ENCODE measurements at places on chromosomes 1 and 21.

DNA sequence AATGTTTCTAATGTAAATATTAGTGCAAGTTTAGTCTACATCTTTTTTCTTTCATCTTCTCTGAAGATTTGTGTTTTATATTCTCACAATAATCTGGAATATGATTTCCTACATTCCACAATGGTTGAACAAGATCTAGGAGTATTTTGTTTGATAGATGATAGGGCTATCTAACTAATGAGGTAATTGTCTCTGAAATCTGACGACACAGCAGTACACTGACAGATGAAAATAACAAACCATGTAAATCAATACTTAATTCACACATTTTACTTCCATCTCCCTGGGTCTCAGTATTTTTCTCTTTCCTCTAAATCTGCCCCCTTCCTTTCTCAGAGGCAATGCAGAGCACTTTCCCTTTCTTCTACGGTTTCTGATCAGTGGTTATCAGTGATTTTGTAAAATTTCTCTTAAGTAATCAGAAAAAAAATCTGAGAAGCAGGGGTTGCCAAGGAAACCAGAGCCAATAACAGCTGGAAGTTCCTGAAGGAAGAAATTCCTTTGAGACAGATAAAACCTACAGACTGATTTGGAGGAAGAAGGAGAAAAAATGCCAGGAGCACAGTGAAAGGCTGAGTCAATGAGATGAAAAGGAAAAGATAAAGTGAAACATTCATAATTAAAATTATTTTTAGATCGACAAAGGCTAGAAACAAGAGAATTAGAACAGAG, 7.3 kb upstream of the ANKRD13C start:
- DNase-seq = no peak

GRCh38 chr1:24386931-24387330, 26.7 kb downstream of the STPG1 start:
- no peak for DNase-seq

DNA sequence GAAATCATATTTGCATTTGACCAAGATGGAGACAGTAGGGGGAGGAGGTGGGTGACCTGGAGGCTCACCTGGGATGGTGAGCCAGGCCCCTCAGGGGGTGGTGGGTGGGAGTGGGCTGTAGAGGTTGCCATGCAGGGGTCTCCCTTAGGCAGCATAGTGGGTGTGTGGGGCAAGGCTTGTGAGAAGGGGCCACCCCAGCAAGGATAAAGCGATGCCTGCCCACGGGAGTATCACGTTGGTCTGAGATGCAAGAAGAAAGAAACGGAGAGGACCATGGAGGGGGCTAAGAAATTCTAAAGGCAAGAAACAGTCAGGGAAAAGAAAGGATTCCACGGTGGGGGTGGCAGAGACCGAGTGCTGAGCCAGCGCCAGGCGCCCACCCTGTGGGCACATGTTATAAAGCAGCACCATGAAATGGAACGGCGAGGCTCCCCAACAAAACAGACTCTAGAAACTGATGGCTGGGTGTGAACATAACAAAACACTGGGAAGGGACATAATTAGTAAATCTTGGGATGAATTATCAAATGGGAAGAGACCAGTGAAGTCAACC, 11.7 kb upstream of the C2CD2 start:
- no peak for DNase-seq

DNA sequence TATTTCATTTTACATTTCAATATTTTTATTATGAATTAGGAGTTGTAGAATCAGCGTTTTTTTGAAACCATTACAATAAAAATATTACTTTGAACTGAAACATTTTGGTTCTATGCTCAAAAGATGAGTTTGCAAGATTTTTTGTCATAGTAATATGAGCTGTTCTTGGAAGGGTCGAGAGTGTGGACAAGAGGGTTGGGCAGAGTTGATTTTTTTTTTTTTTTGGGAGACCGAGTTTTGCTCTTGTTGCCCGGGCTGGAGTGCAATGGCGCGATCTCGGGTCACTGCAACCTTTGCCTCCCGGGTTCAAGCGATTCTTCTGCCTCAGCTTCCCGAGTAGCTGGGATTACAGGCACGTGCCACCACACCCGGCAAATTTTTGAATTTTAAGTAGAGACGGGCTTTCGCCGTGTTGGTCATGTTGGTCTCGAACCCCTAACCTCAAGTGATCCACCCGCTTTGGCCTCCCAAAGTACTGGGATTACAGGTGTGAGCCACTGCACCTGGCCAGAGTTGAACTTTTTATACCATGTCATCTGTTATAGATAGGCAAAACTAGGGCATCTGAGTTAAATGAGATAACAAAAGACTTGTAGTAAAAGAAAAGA, 3.3 kb downstream of the CACYBP start:
- no peak for DNase-seq

- no peak for DNase-seq
These were observed 15.2 kb downstream of the ADSS2 start for GRCh38 chr1:244436336-244437085.

DNA sequence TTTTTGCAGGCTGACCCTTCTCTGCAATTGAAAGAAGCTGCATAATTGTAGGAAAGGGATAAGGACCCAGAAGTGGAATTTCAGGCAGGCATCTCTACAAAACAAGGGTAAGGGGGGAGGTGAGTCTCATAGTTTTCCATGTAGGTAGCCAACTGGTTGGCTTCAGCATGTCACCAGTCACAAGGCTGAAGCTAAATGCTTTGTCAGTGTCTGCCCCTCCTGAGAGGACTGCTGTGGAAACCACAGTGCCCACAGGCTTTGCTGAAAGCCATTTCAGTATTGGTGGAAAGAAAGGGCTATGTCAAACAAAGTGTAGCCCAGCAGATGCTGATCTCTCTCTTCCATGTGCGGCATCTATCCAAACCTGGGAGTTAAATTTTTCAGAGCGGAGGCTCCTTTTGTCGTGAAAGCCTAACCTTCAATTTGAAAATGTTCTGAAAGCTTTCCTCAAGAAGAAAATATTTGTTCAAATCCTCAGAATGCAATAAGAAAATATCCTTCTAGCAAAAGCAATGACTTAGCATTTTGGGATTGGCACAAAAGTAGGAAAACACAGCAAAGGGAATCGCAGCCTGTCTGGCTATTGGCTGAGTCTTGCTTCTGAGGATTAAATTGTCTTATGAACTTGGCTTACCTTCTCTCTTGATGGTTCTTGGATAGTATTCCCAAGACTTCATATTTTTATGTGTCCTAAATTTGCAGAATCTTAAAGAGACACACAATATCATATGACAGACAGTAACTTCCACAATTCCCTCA, 591.7 kb downstream of the PLPP3 start:
- DNase-seq = no peak

DNA sequence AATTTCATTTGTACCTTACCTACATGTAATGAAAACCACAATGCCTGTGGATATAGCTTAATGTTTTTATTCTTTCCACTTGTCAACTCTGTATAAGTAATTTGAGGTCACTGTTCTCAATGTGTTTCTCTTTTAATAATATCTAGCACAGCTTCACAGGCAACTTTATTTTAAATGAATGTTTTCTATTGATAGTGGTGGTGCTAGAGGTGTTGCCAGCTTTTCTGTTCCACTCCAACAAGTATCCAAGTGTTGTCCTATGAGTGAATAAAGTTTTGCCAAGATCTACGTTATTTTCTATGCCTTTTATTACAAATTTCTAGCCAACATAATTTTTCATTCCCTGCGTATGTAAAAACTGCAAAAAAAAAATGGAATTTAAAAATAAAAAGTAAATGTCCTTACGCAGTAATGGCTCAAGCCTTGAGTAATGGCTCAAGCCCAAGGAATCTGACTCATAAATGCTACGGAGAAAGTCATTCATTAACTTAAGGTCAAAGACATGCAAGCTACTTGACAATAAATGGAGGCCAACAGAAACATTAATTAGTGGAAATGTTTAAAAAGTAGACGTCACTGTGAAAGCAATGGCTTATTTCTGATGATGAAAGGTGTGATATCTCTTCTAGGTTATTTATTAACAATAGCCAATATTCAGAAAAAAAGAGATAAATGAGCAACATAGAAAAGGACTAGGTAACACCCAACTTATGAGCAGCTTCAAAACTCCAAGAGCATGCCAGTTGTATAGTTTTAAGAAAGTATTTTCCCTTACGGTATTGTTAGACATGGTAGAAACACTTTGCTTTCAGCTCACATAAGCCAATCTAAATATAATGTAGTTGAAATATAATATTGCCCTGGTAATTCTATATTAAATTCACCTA, 71.4 kb downstream of the SLC44A5 start:
- DNase-seq = no peak

- DNase-seq = no peak
These were observed 83.3 kb upstream of the TNR start for GRCh38 chr1:175826705-175827104.

- DNase-seq = no peak
These were observed 2.8 kb downstream of the GCSAML start for GRCh38 chr1:247551721-247552120.

DNA sequence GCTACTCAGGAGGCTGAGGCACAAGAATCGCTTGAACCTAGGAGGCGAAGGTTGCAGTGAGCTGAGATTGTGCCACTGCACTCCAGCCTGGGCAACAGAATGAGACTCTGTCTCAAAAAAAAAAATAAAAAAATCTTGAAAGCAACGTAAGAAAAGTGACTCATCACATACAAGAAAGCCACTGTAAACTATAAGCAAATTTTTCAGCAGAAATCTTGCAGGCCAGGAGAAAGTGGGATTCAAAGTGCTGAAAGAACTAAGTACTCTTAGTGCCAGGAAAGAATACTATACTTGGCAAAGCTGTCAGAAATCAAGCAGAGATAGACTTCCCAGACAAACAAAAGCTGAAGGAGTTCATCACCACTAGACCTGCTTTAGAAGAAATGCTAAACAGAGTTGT, 4.4 kb upstream of the HMGN1 start:
- no peak for DNase-seq

GRCh38 chr1:54567961-54568360, 19.9 kb downstream of the ACOT11 start:
- no peak for DNase-seq

DNA sequence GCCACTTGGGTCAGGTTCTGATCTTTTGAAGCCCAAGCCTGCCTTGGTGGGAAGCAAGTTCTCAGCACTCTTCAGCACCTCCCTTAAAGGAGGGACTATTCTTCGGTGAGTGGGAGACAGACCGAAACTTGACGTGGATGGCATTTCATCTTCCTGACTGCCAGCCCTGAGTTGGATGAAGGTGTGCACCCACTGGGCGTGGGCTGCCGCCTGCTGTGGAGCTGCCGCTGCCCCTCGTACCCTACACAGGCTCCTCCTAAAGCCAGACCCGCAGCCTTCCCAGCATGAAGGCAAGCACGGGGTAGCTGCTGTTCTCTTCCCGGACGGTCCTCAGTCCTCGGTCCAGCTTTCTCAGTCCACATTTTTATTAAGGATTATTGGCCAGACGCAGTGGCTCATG, 84.2 kb downstream of the SLC66A1 start:
- DNase-seq = no peak

DNA sequence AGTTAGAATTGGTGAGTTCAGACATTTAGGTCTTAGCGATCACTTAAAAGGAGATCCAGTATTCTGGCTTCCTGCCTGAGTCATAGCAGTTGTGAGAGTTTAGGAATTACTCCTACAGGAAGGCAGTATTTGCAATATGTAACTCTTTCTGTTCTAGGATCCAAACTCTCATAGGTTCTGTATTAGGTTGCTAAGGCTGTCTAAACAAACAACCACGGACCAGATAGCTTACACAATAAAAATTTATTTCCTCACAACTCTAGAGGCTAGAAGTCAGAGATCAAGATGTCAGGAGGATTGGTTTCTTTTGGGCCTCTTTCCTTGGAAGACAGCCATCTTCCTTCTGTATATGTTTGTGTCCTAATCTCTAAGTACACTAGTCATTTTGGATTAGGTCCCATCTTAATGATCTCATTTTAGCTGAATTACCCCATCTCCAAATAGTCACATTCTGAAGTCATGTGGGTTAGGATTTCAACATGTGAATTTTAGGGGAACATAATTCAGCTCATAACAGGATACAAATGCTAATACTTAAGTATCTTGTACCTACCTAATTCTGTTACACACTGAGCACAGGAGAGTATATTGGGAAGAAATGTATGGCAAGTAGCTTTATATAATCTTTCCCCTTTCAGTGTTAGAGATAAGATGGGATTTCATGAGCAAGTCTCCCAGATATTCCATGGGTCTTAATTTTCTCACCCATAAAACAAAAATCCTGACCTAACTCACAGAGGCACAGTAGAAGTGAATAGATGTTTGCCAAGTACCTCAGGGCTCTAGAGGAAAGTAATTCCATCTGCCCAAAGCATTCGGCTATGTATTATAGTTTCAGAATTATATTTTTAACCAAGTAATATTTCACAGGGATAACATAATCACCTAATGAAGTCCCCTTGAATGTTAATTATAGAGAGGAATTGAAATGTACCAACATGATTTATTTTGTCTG, 144.4 kb downstream of the PTBP2 start:
- peak; percentile 4 for DNase-seq

- DNase-seq = no peak
These were observed 6.4 kb downstream of the TGFB2 start for GRCh38 chr1:218351391-218352074.

- no peak for DNase-seq
These were observed 211.1 kb downstream of the CAMTA1 start for GRCh38 chr1:6996371-6996770.

All from kidney capillary endothelial cell (primary cell).